ENCODE measurements at places on chromosomes 11 and 22.

- DNase-seq: no peak
These were observed 23.2 kb upstream of the NRGN start for GRCh38 chr11:124716591-124716990.

DNA sequence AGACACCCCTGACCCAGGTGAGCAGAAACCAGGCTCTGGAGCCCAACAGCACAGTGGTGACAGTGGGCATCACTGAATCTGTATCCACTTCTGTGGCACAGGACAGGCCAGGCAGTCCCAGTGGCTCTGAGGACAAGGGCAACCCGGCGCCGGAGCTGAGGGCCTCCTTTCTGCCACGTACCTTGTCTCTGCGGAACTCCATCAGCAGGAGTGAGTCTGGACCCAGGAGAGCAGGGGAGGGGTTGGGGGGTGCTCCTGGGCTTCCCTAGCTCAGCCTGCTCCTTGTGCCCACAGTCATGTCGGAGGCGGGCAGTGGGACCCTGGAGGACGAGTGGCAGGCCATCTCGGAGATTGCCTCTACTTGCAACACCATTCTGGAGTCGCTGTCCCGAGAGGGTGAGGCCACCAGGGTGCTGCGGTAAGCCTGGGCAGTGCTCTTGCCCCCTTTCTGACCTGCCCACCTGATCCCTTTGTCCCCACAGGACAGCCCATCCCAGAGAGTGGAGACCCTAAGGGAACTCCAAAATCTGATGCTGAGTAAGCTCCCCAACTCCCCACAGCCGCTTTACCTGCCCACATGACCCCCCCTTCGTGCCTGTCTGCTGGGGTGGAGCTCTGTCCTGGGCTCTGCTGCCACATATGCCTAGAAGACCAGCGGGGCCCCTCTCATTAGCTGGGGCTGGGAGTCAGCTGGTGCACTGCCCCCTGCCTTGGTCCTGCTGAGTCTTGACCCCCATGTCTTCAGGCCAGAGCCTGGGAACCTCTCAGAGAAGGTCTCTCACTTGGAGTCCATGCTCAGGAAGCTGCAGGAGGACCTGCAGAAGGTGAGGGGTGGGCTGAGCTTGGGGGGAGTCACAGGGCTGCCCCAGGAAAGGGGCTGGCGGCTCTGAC, 12.0 kb downstream of the SIPA1 start:
- peak; percentile 46 for DNase-seq

DNA sequence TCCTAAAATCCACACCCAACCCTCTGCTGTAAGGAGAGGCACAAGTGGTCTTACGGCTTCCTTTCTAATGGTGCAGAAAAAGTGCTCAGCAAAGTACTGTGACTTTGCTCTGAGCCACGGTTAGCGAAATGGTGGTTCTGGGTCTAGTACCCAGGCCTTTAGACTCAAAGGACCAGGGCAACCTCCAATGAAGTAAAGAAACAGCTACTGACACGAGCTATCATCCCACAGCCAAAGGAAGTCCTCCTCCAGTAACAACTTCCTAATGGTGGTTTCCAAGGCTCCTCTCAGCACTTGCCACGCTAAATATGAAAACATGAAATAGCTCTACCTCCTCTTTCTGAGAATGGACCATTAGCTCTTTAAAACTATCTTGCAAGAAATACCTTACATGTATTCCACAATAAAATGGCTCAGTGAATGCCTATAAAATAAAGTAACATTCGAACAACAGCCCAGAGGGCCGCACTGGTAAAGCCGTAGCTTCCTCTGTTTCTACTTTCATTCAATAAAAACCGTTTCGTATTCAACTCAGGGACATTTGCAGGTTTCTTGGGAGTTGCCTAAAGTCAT, 122.4 kb downstream of the ETS1 start:
- DNase-seq: no peak

DNA sequence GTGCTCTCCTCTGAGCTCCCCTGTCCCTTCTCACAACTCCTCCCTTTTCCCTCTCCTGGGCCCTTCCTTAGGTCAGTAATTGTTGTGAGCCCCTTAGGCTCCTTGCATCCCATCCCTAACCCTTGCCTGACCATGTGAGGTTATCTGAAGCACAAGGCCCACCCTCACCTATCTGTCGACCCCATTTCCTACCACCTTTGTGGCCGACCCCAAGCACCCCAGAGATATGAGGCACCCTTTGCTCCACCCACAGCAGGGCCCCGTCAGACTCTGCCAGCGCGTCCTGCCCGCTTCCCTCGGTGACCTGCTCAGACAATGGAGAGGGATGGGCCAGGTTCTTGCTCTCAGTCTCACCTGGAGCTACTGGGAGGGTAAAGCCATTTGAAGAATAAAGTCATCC, 1.3 kb downstream of the GNG3 start:
- no peak for DNase-seq

- peak; percentile 77 for DNase-seq
These were observed 22.1 kb upstream of the IGLL5 start for GRCh38 chr22:22865311-22866072.

GRCh38 chr22:46007848-46008261, 30.9 kb upstream of the WNT7B start:
- DNase-seq: no peak

DNA sequence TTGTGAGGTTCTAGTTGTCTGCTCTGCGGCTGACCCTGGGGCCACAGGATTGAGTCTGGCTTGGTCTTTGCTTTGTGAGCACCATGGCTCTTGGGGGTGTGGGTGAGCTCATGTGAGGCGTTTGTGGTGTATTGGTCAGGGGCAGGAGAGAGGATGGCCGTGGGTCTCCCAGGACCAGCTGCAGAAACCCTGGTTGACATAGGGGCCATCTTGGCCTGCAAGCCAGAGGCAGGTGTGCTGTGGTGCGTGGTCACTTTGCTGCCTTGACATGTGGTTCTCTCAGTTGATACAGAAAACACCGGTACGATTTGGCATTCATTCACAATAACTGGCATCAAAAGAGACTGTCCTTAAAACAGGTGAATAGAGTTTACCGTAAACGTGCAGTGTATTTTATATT, 11.3 kb downstream of the PHRF1 start:
- DNase-seq: no peak

- no peak for DNase-seq
These were observed 13.2 kb downstream of the SIK3 start for GRCh38 chr11:117084992-117085391.

GRCh38 chr11:101254037-101254436, 124.4 kb upstream of the PGR start:
- DNase-seq: no peak

DNA sequence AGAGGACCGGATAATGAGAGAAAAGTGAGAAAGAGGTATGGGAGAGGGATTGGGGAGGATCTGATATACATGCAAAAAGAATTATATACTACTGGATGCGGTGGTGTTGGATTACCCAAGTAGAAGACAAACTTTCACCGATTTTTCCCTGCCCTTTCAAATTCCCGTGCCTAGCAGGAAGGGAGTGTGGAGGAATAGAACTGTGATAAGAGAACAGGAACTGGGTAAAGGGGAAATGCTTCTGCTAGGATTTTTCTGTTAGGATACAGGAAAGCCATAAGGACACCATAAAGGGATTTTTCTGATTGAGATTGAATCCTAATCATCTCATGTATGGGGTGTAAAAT, 480 bp upstream of the MTMR2 start:
- DNase-seq: no peak

DNA sequence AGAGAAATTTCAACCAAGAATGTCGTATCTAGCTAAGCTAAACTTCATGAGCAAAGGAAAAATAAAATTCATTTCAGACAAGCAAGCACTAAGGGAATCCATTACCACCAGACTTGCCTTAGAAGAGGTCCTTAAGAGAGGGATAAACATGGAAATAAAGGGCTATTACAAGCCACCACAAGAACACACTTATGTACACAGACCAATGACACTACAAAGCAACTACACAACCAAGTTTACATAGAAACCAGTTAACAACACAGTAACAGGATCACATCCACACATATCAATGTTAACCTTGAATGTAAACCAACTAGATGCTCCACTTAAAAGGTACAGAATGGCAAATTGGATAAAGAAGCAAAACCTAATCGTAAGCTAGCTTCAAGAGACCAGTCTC, 38.0 kb downstream of the TMEM123 start:
- DNase-seq: no peak

GRCh38 chr22:42116848-42117424, 13.7 kb downstream of the CYP2D6 start:
- DNase-seq: no peak

GRCh38 chr11:57124505-57124904, 57.2 kb upstream of the LRRC55 start:
- DNase-seq: no peak

DNA sequence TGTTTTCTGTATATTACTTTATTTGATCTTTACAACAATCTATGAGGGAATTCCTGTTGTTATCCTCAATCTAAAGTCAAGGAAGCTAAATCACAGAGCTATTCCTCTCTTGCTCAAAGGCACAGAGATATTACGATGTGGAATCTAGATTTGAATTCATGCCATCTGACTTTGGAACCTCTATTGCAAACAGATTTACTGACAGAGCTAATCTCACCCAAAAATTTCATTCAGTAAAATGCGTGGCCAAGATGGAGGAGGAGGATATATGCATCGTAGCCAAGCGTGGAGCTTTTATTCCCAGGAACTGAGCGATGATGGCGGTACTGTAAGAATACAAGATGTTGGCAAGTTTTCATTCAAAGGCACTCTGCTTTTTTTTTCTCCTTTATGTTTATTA, 791.8 kb downstream of the CNTN5 start:
- DNase-seq: no peak

DNA sequence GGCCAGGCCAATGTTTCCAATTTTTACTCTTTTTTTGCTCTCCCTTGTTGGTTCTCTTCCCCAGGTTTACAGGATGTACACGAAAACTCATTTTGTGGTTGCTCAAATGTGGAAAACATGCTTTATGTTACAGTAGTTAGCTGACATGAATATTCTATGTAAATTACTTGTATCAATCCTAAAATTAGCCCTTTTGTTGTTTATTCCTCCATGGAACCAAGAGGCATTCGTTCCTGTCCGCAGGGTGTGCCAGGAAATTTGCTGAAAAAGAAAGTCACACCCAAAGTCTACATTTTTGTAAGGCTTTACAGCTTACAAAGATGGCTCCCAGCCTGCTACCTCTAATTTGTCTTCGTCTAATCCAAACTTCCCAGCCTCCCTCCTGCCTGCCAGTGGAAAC, 652.3 kb downstream of the ETS1 start:
- DNase-seq: no peak

DNA sequence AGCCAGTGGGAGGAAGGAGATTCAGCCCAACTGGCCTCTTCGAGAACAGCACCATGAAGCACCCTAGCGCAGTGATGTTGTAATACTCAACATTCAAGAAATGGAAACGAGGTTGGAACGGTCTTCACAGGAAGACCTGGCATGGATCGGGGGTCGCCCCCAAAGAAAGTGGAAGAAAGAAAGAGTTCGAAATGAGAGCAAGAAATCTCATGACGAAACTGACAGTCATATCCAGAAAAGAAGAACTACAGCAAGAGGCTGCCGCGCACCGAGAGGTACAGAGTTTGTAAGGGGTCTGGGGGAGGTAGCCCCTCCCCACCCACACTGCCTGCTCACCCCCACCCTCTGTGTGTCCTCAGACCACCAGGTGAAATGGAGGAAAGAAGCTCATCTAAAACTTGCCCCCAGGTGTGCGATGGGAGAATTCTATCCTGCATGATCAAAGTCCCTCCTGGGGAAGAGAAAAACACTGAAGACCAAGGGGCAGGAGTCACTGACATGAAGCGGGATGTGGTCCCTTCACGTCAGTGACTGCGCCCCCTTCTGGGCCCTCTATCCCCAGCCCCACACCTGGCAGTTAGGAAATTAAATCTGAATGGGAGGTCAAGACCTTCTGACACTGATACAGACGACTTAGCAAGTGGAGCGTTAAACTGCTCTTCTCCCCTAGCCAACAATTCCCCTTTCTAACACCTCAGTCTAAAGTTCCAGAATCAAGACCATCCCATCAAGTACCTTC, 52.9 kb upstream of the SPATA19 start:
- DNase-seq: no peak

DNA sequence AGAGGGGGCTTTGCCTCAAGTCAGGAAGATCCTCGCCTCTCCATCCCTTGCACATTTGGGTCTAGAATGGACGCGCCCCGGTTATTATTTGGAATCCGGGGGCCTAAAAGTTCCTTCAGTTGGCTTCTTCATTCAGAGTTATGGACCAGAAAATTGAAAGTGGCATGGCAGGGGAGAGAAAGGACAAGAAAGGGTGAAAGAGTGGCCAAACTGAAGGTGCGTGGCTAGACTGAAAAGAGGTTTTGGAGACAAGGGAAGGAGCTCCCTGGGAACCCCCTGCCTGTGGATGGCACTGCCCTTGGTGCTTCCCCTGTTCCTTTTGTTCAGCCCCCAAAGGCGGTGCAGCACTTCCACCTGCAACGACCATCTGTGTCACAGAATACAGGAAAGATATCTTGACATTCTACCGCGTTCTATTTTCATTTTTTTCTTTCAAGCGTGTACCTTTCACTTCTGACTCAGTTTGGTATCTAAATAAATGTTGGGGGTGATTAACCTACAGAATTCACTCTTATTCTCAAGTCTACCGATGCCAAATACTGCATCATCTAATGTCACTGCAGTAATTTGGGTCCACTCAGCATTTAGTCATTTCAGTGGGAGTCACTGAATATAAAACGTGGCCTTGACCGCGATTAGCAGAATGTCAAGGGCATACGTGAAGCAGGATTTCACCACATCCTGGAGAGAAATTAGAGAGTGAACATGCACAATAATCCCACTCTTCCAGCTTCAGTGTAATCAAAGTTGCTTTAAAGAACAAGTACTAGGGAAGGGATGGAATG, 88.1 kb upstream of the ARHGAP32 start:
- no peak for DNase-seq

DNA sequence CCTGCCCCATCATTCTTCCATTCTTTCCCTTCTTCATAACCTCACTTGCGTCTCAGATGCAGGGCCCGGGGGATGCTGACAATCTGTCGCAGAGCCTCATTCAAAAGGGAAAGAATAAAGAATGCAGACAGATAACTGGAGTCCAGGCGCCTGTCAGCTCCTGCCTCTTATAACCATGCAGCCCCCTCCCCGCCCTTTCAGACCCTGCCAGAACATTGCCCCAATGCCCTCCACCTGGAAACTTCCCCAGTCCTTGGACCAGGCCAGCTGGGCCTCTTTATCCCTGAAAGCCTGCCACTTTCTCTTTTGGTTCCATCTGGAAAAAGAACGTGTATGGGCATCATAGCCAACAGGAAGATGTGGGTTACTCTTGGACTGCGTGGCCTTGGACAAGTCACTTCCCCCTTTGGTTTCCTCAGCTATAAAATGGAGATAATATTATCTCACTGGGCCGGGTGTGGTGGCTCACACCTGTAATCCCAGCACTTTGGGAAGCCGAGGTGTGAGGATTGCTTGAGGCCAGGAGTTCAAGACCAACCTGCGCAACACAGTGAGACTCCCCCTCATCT, 2.1 kb upstream of the TCF20 start:
- DNase-seq: no peak

GRCh38 chr22:22032906-22033802, 50.6 kb upstream of the TOP3B start:
- DNase-seq: no peak

GRCh38 chr11:128463371-128463829, 124.0 kb downstream of the ETS1 start:
- DNase-seq: no peak

DNA sequence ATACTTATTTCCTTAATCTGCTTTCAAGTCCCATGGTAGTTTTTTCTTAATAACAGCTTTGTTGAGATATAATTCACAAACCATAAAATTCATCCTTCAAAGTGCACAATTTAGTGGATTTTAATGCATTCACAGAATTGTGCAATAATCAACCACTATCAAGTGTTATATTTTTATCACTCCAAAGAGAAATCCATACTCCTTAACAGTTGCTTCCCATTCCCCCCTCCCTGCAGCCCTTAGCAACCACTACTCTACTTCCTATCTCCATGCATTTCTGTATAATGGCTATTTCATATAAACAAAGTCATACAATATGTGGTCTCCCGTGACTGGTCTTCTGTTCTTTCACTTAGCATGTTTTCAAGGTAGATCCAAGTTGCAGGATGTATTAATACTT, 18.8 kb upstream of the NUP50 start:
- no peak for DNase-seq
